NCI-H1092 (cell line): ENCODE measurements at places on chromosomes 2 and 18.

- no peak for DNase-seq
Observed at GRCh38 chr2:155157065-155157464, 458.6 kb downstream of the KCNJ3 start.

DNA sequence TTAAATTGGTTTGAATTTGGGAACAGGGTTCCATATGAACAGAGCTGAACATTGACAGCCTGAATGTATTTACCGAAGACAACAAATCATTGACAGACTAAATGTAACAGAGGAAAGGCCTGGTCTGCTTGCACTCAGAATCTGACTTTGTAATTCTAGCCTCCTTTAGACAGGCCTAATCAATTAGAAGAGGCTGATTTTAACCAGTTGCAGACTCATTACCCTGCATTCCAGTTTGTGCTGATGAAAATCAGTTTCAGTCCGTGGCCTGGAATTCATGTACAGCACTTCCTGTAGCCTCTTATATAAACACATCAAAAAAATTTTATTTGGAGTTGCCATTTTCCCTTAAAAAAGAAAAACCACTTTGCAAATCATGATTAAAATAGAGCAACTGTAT lies 93.1 kb upstream of the ZFP36L2 start:
- no peak for DNase-seq

GRCh38 chr2:138708682-138709241 lies 71.4 kb downstream of the NXPH2 start:
- no peak for DNase-seq

DNA sequence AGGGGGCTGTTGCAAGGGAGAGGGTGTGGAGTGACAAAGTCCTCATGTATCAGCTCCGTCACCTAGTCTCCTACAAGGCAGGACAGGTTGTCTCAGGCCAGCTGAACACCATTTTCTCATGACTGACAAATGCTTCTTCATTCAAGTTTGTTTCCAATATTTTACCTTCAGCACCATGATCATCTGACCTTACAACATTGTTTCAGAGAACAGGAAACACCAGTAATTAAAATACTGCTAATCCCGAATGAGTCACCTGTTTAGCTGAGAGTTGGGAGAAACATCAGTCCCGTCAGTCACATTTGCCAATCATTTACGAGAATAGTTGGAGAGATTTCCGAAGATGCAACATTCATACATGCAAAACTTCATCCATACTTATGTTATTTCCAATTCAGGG lies 25.7 kb upstream of the SP5 start:
- DNase-seq: no peak

GRCh38 chr2:48318116-48318515 lies 211.8 kb upstream of the STON1 start:
- no peak for DNase-seq

DNA sequence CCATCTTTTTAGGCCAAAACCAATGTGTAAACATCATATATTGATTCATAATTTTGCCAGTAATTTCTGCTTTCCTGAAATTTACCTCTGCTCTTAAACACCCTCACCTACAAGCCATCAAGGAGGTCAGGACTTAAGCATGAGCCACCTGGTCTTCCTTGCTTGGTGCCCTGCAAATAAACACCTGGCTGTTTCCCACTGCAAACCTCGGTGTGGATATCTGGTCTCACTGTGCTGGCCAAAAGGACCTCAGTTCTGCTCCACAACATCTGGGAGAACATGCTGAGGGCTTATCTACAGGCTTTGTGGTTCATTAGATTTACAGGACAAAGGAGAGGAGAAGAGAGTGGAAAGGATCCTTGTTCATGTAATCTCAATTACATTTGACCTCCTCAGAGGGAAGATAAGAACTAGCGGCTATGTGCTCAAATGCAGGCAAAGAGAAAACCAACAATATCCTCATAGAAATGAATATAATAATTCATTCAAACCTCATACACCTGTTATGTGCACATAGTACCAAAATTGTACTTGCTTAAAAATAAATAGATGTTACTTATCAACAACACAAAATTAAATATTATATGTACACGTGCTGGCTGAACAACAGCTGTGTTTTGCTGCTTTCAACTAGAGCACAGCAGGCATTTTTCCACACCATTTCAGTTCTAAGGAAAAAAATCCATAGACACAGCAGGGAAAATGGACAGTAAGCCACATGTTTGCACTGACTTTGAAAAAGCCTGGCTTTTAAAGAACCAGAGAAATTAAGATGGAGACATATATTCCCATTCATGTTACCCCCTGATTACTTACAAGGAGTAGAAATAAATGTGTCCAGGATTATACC lies 465.1 kb downstream of the LPIN1 start:
- DNase-seq: peak; percentile 2

- DNase-seq: no peak
Observed at GRCh38 chr2:42117182-42117579, 52.0 kb upstream of the EML4 start.

DNA sequence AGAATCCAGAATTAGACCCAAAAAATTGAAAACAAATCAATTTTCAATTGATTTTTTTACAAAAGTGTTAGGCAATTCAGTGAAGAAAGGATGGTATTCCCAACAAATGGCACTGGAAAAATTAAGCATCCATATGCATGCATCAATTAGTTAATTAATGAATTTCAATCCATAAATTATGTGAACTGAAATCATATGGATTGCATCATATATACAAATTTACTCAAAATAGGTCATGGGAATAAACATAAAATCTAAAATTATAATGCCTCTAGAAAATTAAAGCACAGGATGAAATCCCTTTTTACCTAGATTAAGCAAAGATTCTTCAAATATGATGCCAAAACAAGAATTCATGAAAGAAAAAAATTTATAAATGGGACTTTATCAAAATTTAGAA lies 213.9 kb upstream of the KLHL29 start:
- no peak for DNase-seq

DNA sequence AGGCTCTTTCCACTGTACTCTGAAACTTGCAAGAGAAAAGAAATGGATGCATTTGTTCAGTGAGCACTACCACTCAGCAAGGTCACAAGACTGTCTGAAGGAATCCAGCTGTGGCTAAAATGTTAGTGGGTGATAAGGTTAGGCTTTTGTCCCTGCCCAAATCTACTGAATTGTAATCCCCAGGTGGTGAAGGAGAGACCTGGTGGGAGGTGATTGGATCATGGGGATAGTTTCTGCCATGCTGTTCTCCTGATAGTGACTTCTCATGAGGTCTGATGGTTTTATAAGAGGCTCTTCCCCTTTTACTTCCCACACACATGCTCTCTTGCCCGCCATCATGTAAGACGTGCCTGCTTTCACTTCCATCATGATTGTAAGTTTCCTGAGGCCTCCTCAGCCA lies 68.2 kb downstream of the ZNF385B start:
- no peak for DNase-seq

GRCh38 chr18:3256693-3257626 lies 5.0 kb upstream of the MYL12B start:
- DNase-seq: no peak

GRCh38 chr2:113966832-113967231 lies 76.9 kb downstream of the ACTR3 start:
- DNase-seq: no peak

- peak; percentile 68 for DNase-seq
Observed at GRCh38 chr2:152093464-152093863, 5.4 kb downstream of the CACNB4 start.

DNA sequence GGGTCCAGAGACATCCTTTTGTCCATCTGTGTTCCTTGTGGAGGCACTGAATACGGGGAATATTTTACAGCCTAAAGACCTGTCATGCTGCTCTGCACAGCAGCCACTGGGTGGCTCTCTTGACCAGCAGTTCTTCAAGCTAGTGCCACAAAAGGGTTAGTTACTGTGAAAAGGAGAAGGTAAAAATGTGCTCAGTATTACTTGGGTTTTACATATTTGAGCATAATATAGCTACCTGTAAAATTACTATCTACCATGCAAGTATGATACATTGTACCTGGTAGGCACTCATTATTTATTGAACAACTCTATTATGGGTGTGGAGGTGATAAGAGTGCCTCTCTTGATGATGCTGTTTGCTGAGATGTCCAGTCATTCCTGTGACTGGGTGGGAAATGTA lies 23.6 kb downstream of the FZD5 start:
- peak; percentile 19 for DNase-seq

DNA sequence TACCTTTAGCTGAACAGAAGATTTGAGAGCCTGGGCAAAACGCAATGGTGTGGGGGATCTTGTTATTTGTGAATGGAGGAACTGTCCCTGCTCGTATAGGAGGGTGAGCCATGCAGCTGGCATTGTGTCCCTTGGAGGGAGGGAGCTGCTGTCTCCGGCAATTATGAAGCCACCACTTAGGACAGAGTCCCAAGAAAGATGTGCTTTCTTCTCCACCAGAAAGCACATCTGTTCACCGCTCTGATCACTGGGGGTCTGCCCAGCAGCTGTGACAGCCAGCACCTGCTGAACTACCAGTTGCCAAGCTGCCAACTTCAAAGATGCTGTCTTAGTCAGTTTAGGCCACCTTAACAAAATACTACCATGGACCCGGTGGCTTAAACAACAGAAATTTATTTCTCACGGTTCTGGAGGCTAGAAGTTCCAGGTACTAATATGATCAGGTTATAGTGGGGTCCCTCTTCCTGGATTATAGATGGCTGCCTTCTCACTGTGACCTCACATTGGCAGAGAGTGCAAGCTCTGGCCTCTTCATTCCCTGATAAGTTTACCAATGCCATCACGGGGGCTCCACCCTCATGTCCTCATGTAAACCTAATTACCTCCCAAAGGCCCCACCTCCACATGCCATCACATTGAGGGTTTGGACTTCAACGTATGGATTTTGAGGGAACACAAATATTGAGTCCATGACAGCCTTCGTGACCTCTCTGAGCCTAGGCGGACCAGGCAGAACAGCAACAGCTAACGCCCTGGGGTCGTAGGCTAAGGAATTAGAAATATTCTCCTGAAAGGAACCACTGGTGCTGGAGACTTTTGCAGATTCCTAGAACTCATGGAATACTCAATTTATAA lies 148.3 kb downstream of the RHBDD1 start:
- DNase-seq: no peak
